ENCODE measurements at places on chromosomes 3 and 15.

DNA sequence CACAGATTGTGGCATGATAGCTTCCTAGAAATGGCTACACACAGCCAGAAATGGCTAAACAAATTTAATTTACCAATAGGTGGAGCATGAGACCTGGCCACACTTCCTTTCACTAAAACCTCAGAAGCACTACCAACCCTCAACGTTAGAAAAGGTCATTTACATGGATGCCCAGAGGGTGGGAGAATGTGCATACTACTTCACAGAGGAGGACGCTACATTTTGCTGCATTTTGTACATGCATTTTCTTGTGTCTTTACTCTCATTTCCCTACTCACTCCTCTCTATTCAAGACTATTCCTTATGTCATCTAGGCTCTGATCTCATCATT lies 40.1 kb downstream of the C2CD4B start:
- DNase-seq, result no peak

DNA sequence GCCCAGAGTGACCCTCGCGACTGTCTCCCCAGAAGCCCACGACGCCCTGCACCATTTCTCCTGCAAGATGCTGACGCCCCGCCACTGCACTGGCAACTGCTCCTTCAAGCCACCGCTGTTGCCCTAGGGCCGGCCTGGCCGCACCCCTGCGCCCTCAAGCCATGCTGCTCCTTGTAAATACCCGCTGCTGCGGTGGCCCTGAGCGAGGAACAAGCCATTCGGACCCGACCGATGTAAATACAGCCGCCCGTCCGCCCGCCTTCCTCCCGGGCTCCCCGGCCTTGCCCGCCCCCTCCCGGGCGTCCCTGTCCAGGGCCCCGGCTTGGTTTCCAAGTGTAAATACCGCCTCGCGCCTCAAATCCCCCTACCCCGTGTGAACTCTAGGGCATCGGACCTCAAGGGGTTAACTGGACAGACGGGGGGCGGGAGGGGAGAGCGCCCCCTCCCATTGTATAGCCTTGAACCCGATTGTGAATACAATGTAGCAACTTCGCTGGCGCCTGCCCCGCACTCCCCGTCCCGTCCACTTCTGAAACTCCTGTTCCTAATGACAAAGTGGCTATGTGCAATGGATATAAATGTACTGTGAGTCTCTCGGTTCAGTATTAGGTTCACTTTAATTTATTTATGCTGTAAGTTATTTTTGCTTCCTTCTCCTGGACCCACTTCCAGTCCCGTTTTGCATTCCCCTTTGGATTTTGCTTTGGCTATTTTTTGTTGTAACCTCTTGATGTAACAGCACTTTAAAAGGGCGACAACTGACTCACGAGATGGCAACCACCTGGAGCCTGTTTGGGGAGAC lies 5.9 kb downstream of the RNU6-1 start:
- DNase-seq, result no peak

GRCh38 chr3:187368251-187369088 lies at the start of gene RTP4:
Gene RTP4 (plus strand): TSS chr3:187368385. CDS start chr3:187368442, 57 bp downstream.
- DNase-seq, result no peak

- no peak for DNase-seq
These were observed 23.7 kb upstream of the SFMBT1 start for GRCh38 chr3:53069422-53070068.

GRCh38 chr3:39011191-39011736 lies 40.5 kb downstream of the SCN11A start:
- DNase-seq, result no peak
